ENCODE measurements at places on chromosomes 6 and 20. TPM values are rescaled to one million over a fixed set of nuclear protein-coding genes. Genes with fewer than 3 reads are reported as not detected.

- no peak for DNase-seq
Measured at GRCh38 chr20:61572789-61573188, 320.7 kb downstream of the CDH4 start.

DNA sequence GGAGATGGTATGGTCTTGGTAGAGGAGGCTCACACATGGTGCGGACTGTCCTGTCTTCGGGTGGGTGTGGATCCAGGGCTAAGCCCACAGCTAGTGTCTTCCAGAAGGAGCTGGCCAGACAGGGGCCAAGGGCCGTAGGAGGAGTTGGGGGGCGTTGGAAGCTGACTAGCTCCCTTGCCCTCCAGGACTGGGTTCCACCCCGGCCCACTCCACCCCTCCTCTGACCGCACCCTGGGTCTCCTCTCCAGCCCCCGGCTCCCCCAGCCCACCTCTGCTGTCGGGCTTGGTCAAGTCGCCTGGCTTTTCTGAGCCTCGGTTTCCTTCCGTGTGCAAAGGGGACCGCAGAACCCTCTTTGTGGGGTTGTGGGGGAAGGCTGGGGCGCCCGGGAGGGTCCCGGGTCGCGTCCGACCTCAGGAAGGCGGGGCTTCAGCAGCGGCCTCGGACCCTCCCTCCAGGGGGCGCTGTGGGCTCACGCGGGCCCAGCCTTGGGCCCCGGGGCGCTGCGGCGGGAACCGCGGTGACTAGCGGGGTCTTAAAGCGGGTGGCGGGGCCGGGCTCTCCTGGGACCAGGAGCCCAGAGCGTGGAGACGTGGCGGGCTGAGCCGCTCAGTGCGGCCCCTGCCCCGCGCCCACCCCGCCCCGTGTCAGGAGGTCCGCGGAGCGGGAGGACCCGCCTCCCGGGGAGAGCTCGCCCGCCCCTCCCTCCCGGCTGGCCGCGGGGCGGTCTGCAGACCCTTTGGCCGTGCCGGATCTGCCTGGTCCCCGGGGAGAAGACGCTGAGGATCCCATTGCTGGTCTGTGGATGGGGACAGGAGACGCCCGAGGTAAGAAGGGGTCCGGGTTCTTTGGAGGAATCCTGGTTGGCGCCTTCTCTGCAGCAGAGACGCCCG lies 5.4 kb downstream of the NPBWR2 start:
- peak; percentile 53 for DNase-seq

GRCh38 chr20:45350217-45350616 lies 2.0 kb upstream of the SDC4 start:
- DNase-seq = no peak

GRCh38 chr6:105322499-105323225 lies 80.2 kb downstream of the PREP start:
- DNase-seq = no peak

GRCh38 chr6:135522965-135523692 lies 25.6 kb upstream of the AHI1 start:
- DNase-seq = no peak

Gene EPHA7
- 0.06 TPM for total RNA-seq

Gene MEI4
- total RNA-seq = 0.11 TPM

Gene C6orf132
- total RNA-seq = not detected

Gene KIAA0408
- total RNA-seq = 5.9 TPM

Gene SDC4
- total RNA-seq = 143 TPM

Gene CCN5
- not detected for total RNA-seq

Gene BTNL2
- not detected for total RNA-seq

Data from Daoy (cell line).